Right renal pelvis (tissue), 4 donors: ENCODE measurements at places on chromosomes 7 and 10. TPM values are rescaled to one million over a fixed set of nuclear protein-coding genes. Genes with fewer than 3 reads are reported as not detected.

DIP2C gene
- 19.6 TPM for polyA plus RNA-seq

DNA sequence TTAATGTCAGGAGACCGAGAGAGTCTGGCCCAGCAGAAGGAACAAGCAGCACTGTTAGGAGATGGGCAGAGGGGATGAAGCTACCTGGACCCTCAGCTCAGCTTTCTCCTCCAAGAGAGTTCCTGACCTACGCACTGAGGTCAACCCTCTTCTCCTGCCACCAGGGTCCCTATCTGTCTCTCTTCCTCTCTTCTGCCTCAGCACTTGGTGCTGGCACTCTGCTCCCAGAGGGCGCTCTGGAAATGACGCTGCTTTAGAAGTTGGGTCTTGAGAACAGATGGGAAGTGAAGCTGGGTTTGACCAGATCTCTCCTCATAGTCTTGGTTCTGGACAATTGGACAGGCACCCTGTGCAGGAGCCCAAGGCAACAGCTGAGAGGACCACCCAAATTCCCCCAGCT lies 216.0 kb upstream of the AGK start:
- DNase-seq: no peak

DNA sequence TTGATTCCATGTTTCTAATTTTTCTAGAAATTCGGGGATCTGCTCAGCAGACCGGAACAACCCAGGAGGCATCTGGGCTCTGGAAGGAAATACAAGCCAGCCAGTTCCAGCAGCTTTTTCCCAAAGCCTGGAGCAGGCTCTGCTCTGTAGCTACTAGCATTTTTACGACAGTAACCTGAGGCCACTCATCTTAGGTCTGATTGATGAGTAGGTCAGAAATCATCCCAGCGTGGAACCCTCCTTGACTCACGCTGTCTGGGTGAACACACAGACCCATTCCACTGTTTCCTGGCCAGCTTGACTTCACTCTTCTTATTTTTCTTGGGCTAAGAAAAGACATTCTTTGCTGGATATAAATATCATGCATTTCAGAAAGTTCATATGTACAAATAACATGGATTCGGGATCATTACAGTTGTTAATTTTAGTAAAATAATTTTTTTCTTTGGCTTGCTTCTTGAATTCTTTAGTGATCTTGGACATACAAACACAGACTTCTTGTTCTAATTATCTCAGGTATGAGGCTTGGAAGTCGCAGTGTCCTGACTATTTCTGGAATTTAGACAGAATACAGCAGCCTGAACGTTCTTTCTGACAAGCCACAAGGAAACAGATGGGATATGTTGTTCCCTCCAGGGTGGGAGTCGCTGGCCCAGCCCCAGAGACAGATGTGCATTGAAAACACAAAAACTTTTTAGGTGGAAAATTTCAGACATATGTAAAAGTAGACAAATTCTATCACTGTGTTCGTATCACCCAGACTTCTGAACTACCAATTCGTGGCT lies 54.6 kb upstream of the PITRM1 start:
- DNase-seq: no peak

ZNF37A gene
- 18.2 TPM for polyA plus RNA-seq

DNA sequence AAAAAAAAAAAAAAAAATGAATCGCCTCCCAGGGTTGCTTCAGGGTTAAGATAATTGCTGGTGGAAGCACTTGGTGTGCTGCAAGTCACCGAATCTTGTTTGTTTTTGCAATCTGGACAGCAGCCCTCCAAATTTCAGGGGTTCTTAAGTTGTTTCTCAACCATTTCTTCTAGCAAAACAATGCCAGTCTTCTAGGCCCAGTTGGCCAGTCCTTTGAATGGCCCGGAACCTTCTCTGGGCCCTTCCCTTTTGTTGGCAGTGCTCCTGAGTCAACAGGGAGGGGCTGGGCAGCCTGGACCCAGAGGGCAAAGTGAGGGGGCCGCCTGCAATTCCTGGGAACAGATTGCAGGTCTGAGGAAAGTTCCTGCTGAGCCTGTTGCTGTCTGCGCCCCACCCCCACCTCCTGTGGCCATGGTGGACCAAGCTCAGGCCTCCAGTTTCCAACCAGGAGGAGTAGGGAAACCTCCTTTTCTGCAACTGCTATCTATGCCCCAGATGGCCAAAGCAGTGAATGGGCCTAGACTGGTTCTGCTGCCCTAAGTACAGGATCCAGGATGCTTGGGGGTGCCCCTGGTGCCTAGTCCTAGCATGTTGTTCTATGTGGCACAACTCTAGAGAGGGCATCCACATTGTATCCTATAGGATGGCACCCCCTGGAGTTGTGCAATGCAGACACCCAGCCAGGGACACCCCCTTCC lies 31.4 kb upstream of the PDCD4 start:
- DNase-seq: no peak

- no peak for DNase-seq
These were observed 187.6 kb downstream of the NSUN6 start for GRCh38 chr10:18463673-18464211.

LOXL4 gene
- 3.8 TPM for polyA plus RNA-seq

PILRA gene
- polyA plus RNA-seq: 5.2 TPM

PTF1A gene
- 0.19 TPM for polyA plus RNA-seq

SLC18A3 gene
- not detected for polyA plus RNA-seq

PCBD1 gene
- polyA plus RNA-seq: 135 TPM

- no peak for DNase-seq
These were observed at the start of gene MRC1 for GRCh38 chr10:17808971-17809841. Gene MRC1, plus strand, starts transcription at chr10:17809348. Its CDS starts 118 bp downstream, at chr10:17809466.

ZNF736 gene
- polyA plus RNA-seq: 12.8 TPM

GHRHR gene
- not detected for polyA plus RNA-seq

- no peak for DNase-seq
These were observed 14.5 kb upstream of the HOXA13 start for GRCh38 chr7:27214239-27214950.

FAM25C gene
- polyA plus RNA-seq: not detected

ADAMTS14 gene
- polyA plus RNA-seq: 0.96 TPM

DNA sequence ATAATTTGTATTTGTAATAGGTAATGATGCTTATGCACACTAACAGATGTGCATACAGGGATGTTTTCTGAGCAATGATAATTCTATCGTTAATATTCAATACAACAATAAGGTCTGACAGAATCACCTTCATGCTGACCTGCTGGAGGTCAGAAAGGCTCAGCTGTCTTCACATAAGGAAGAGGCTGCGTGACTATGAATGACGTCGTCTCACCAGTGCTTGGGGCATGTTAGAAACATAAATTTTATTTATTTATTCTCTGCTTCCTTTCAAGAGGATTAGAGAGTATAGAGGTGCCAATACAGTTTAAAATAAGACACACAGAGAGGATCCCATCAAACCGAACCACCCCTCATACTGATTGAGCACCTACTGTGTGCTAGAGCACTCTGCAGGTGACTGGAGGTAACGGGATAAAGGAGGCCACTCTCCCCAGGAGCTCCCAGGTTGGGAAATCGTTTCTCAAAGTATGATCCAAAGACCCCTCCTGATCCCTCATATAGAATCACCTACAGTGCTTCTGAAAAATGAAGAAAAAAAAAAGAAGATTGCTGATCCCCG lies 265.6 kb upstream of the NPVF start:
- no peak for DNase-seq

WIPF3 gene
- polyA plus RNA-seq: 5.2 TPM

NKX1-2 gene
- not detected for polyA plus RNA-seq

DNA sequence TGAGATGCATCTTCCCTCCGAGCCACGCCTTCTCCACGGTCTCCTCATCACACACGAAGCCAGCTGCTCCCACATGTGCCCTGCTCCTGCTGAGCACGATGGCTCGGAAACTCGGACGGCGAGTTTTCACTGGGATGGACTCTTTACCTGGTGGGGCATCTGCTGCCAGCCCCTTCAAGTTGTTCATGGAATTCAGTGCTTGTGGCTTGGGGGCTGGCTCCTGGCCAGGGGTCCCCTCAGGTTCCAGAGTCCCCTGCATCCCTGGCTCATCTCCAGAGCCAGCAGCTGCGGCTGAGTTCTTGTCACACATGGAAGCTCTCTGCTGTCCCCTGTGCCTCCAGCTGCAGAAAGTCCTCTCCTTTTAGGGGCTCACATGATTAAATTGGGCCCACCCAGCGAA lies 654.0 kb downstream of the SDK1 start:
- no peak for DNase-seq

SLC13A4 gene
- 1.6 TPM for polyA plus RNA-seq

DNA sequence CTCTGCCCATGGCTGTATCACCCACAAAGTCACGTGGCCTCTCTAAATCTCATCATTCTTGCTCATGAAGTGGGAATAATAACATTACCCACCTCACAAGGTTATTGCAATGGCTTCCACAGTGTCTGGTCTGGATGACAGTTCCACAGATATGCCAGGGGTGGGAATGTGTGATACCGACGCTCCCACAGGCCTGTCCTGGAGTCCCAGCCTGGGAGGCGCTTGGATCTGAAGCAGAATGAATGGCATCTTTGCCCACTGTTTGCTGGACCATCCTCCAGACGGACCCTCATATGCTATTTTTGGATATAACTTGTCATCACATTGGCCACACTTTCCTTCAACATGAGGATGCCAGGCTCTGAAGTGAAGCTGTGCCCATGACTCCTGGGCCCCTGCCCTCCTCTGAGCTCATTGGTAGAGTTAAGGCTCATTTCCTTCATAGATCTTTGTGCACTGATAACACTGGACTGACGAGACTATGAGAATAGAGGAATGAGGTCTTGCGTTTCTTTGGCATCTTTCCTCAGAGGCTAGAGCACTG lies 279.8 kb upstream of the ZNF32 start:
- no peak for DNase-seq

GRCh38 chr10:71045204-71045809 lies 156.9 kb upstream of the PCBD1 start:
- no peak for DNase-seq
